ENCODE measurements at places on chromosomes 13 and 19.

- H3K27ac ChIP-seq = no peak overlapping the region
- DNase-seq = no peak
- no peaks in the 10 kb centered on the region for H3K27me3 ChIP-seq
- H3K36me3 ChIP-seq = no peaks in the 10 kb centered on the region
These were observed 82.2 kb downstream of the MIPEP start for GRCh38 chr13:23806874-23807526.

- H3K36me3 ChIP-seq = no peaks in the 10 kb centered on the region
- H3K27me3 ChIP-seq = peaks cover 12% of the 10 kb centered on the region
- peak; percentile 72 for DNase-seq
- H3K4me1 ChIP-seq = peaks cover 40% of the 10 kb centered on the region
- no peak overlapping the region for H3K4me3 ChIP-seq
- H3K27ac ChIP-seq = peak overlapping the region; percentile 71
These were observed 33.3 kb downstream of the BLOC1S3 start for GRCh38 chr19:45211751-45212381.

DNA sequence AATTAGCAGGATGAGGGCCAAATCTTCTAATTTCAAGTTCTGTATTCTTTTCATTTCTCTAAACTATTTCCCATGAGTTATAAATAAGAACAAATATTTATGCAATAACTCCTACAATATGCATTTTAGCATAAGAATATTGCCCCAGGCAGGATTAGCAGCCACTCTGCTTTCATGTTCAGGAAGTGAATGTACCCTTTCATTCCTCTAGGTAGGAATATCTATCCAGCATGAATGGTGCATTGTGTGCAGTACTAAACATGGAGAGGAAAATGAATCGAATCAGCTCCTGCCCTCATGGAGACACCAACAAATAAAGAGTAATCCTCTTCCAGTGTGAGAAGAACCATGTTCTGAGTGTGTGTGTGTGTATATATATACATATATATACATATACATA, 41.0 kb downstream of the LHFPL6 start:
- H3K4me3 ChIP-seq = no peak overlapping the region
- no peak overlapping the region for H3K27ac ChIP-seq
- no peaks in the 10 kb centered on the region for H3K27me3 ChIP-seq

- no peaks in the 10 kb centered on the region for H3K4me1 ChIP-seq
- H3K36me3 ChIP-seq = peaks cover 11% of the 10 kb centered on the region
- no peaks in the 10 kb centered on the region for H3K27me3 ChIP-seq
- H3K4me3 ChIP-seq = no peak overlapping the region
These were observed 150.4 kb downstream of the PDS5B start for GRCh38 chr13:32736648-32737047.

DNA sequence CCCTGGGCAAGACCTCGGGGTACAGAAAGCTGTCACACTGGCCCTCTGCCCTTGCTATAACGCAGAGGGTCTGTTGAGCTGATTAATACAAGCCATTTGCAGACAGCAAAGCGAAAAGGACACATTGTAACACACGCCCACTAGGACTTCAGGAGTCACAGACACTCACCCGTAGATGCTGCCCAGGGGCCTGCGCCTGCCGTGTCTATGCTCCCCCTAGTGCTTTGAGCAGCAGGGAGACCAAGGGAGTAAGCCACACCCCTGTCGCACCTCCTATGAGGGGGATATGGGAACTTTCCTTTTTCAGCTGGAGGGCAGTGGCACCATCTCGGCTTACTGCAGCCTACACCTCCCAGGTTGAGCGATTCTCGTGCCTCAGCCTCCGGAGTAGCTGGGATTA, 1930.2 kb downstream of the OLFM4 start:
- no peak overlapping the region for H3K4me3 ChIP-seq
- H3K27ac ChIP-seq = no peak overlapping the region
- no peaks in the 10 kb centered on the region for H3K4me1 ChIP-seq
- H3K27me3 ChIP-seq = no peaks in the 10 kb centered on the region
- no peak for DNase-seq
- H3K36me3 ChIP-seq = no peaks in the 10 kb centered on the region

DNA sequence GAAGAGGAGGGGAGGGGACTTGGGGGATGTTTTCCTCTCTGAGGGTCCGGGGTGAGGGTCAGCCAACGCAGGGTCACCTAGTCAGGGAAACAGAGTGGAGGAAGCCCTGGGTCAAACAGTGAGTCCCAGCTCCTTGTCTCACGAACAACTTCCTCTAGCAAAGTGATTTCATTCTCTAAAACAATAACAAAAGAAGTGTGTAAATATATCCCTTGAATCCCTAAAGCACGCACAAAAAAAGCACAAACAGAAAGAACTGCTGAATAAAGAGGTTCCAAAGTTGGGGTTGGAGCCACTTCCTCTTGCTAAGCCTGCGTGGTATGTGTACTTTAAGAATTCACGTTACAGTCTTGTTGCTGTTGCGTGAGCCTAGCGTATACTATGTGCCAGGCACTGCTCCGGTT, 1.5 kb upstream of the C5AR2 start:
- peak overlapping the region; percentile 27 for H3K4me3 ChIP-seq
- DNase-seq = no peak
- no peaks in the 10 kb centered on the region for H3K36me3 ChIP-seq
- no peaks in the 10 kb centered on the region for H3K4me1 ChIP-seq

- H3K36me3 ChIP-seq = peaks cover 18% of the 10 kb centered on the region
- DNase-seq = peak; percentile 55
- no peaks in the 10 kb centered on the region for H3K4me1 ChIP-seq
- H3K27ac ChIP-seq = no peak overlapping the region
These were observed 16.9 kb downstream of the ZNF296 start for GRCh38 chr19:45059258-45059965.

DNA sequence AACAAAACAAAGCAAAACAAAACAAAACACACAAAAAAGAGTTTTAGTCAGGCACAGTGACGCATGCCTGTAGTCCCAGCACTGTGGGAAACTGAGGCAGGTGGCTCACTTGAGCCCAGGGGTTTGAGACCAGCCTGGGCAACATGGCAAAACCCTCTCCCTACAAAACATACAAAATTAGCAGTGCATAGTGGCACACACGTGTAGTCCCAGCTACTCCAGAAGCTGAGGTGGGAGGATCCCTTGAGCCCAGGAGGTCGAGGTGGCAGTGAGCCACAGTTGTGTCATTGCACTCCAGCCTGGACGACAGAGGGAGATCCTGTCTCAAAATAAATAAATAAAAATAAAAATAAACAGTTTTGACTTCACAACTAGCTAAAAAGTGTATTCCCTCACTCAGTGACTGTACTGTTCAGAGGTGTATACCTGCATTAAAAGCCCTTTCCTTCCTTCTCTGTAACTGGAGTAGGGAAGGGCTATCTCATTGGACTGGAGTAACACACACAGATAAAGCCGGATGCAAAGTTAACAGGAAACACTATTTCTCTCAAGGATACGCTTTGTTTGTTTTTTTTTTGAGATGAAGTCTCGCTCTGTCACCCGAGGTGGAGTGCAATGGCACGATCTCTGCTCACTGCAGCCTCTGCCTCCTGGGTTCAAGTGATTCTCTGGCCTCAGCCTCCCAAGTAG, 3.7 kb upstream of the BAX start:
- H3K4me1 ChIP-seq = peaks cover 19% of the 10 kb centered on the region
- no peaks in the 10 kb centered on the region for H3K36me3 ChIP-seq
- DNase-seq = no peak

DNA sequence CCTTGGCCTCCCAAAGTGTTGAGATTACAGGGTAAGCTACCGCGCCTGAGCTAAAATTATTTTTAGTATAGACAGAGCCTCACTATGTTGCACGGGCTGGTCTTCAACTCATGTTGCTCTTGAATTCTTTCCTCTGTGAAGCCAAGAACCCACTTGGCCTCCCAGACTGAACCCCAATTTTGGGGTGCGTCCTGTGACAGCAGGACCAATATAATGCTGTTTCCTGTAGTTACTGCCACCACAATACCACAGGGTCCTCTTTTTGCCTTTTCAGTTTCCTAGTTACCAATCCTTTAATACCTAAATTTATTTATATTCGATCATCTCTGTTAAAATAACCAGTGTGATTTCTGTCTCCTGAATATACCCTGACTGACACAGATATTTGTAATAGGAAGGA, 32.9 kb downstream of the TSKS start:
- DNase-seq = no peak
- H3K27ac ChIP-seq = no peak overlapping the region
- H3K4me3 ChIP-seq = no peak overlapping the region
- H3K4me1 ChIP-seq = peaks cover 2% of the 10 kb centered on the region

DNA sequence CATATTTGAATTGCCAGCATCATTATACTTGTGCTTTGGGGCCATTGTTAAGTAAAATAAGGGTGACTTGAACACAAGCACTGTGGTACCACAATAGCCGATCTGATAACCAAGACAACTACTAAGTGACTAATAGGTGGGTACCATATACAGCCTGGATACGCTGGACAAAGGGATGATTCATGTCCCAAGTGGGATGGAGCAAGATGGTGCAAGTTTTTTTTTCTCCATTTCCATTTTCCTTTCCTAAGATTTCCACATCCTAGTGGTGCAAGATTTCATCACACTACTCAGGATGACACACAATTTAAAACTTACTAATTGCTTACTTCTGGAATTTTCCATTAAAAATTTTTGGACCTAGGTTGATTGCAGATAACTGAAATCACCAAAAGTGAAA, 15.1 kb downstream of the BRCA2 start:
- no peaks in the 10 kb centered on the region for H3K27me3 ChIP-seq
- H3K4me1 ChIP-seq = no peaks in the 10 kb centered on the region
- no peak overlapping the region for H3K4me3 ChIP-seq
- no peak overlapping the region for H3K27ac ChIP-seq
- no peak for DNase-seq

GRCh38 chr13:44413095-44413494, 39.5 kb downstream of the SERP2 start:
- no peak for DNase-seq
- H3K27ac ChIP-seq = no peak overlapping the region
- no peaks in the 10 kb centered on the region for H3K4me1 ChIP-seq
- no peaks in the 10 kb centered on the region for H3K27me3 ChIP-seq

GRCh38 chr19:16668176-16668575, 7.2 kb downstream of the TMEM38A start:
- DNase-seq = no peak
- H3K4me1 ChIP-seq = peaks cover 4% of the 10 kb centered on the region
- H3K27ac ChIP-seq = no peak overlapping the region
- no peaks in the 10 kb centered on the region for H3K27me3 ChIP-seq
- no peak overlapping the region for H3K4me3 ChIP-seq
- H3K36me3 ChIP-seq = no peaks in the 10 kb centered on the region

DNA sequence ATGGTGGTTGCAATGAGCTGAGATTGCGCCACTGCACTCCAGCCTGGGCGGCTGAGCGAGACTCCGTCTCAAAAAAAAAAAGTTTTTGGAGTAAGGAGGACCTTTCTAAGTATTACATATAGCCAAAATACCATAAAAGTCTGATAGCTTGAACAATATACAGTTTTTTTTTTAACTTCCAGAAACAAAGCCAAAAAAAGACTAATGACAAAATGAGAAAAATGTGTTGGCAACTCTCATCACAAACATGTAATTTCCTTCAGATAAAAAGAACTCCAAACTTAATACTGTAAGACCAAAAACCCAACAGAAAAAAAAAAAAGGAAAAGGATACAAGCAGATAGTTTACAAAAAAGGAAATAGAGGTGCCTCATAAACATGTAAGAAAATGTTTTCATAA, 68.2 kb upstream of the MED4 start:
- no peak overlapping the region for H3K4me3 ChIP-seq
- DNase-seq = no peak
- no peaks in the 10 kb centered on the region for H3K27me3 ChIP-seq

GRCh38 chr13:107742544-107742943, 472.8 kb downstream of the LIG4 start:
- no peak overlapping the region for H3K4me3 ChIP-seq
- no peak overlapping the region for H3K27ac ChIP-seq
- no peaks in the 10 kb centered on the region for H3K4me1 ChIP-seq
- H3K27me3 ChIP-seq = no peaks in the 10 kb centered on the region

GRCh38 chr19:46367426-46367825, 20.5 kb downstream of the PPP5C start:
- no peaks in the 10 kb centered on the region for H3K27me3 ChIP-seq
- H3K4me1 ChIP-seq = peaks cover 35% of the 10 kb centered on the region
- DNase-seq = no peak
- H3K27ac ChIP-seq = peak overlapping the region; percentile 7

DNA sequence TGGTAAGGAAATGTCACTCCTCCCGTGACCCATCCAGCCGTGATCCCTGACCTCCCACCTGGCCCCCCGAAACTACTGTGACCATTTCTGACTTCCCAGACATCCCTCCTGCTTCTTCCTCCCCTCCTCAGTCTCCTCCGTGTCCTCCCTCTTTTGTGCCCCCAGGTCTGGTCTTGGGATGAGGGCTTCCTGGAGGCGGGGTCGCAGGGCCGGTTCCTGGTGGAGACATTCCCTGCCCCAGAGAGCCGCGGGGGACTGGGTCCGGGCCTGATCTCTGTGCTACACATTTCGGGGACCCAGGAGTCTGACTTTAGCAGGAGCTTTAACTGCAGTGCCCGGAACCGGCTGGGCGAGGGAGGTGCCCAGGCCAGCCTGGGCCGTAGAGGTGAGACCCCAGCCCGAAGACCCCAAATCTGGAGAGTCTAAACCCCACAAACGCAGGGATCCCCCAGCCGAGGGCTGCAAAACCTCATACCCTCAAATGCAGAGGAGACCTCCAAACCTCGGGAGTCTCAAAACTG, 5.0 kb downstream of the KIRREL2 start:
- no peaks in the 10 kb centered on the region for H3K36me3 ChIP-seq
- H3K4me3 ChIP-seq = no peak overlapping the region
- H3K4me1 ChIP-seq = peaks cover 5% of the 10 kb centered on the region
- peaks cover 81% of the 10 kb centered on the region for H3K27me3 ChIP-seq
- DNase-seq = no peak
- no peak overlapping the region for H3K27ac ChIP-seq

- no peaks in the 10 kb centered on the region for H3K27me3 ChIP-seq
- H3K4me3 ChIP-seq = no peak overlapping the region
- H3K27ac ChIP-seq = no peak overlapping the region
- no peaks in the 10 kb centered on the region for H3K36me3 ChIP-seq
These were observed 914.7 kb downstream of the SLITRK5 start for GRCh38 chr13:88585861-88586260.

DNA sequence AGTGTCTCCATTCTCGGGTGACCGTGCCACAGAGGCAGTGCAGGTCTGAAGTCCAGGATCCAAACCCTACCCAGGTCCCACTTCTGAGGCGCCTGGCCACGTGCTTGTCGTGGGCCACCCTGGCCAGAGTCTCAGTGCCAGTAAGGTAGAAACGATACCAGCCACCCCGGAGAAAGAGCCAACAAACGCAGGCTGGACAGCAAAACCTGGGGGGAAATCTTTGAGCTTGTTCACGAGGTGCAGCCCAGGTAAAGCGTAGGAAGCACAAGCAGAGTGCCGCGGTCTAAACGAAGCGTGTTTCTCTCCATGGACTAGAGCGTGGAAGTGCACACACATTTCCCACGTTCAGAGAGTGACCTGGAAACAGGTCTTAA, 95.6 kb downstream of the ATP11A start:
- peaks cover 13% of the 10 kb centered on the region for H3K36me3 ChIP-seq
- H3K4me3 ChIP-seq = no peak overlapping the region
- peaks cover 25% of the 10 kb centered on the region for H3K4me1 ChIP-seq

Measured in heart right ventricle (tissue), 16 donors.